ENCODE measurements at places on chromosomes 6 and 20.

GRCh38 chr6:42320762-42321161 is 103.1 kb upstream of the MRPS10 start:
- DNase-seq: no peak

- DNase-seq: no peak
Observed at GRCh38 chr6:138211601-138212000, 6.7 kb downstream of the PBOV1 start.

- no peak for DNase-seq
Observed at GRCh38 chr6:152750694-152751093, at the start of gene VIP. Gene VIP (plus strand): TSS chr6:152750797. CDS start chr6:152752178, 1,381 bp downstream.

GRCh38 chr20:49247792-49248191 is 28.6 kb downstream of the DDX27 start:
- DNase-seq: no peak

DNA sequence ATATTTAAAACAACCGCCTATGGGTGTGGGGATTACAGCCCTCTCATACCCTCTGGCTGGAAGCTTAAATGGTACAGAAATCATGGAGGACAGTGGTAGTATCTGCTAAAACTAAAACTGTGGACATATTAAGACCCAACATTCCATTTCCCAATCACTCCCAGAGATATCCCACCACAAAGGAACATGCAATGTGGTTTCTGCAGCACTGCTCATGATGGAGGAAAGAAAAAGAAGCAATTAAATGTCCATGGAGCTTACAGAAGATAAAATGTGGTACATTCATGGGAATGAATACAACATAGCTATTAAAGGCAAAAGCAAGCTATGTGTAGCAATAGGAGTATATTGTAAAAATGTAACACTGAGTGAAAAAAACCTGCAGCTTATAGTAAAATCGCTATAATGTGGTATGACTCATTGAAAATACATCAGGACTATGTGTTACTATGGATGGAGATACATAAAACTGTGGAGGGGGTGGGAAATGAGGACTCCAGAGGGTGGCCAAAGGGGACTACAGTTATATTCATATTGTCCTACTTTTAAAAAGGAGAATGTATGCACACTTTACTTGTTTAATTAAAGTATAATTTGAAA is 22.9 kb upstream of the NNAT start:
- DNase-seq: no peak

GRCh38 chr20:19628570-19629134 is 129.4 kb upstream of the RIN2 start:
- DNase-seq: no peak

- no peak for DNase-seq
Observed at GRCh38 chr6:4503700-4504099, 272.5 kb upstream of the CDYL start.

GRCh38 chr6:23731609-23732008 is 394.4 kb upstream of the NRSN1 start:
- no peak for DNase-seq

DNA sequence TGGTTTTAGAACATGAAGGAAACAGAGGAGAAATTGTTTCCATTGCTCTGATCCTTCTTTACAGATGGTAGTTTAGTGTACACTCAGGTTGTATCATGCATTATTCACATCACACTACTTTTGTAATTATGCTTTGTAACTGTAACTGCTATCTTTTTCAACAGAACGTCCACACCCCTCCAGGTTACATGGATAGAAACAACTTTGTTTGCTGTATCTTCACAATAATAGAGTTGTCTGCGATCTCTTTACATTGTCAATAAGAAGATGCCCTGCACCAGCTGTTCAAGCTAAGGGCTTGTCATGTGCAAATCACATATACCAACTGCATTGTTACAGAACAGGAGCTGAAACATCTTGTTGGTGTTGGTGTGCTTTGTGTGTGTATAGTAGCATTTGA is 67.9 kb upstream of the MAP7 start:
- DNase-seq: no peak

DNA sequence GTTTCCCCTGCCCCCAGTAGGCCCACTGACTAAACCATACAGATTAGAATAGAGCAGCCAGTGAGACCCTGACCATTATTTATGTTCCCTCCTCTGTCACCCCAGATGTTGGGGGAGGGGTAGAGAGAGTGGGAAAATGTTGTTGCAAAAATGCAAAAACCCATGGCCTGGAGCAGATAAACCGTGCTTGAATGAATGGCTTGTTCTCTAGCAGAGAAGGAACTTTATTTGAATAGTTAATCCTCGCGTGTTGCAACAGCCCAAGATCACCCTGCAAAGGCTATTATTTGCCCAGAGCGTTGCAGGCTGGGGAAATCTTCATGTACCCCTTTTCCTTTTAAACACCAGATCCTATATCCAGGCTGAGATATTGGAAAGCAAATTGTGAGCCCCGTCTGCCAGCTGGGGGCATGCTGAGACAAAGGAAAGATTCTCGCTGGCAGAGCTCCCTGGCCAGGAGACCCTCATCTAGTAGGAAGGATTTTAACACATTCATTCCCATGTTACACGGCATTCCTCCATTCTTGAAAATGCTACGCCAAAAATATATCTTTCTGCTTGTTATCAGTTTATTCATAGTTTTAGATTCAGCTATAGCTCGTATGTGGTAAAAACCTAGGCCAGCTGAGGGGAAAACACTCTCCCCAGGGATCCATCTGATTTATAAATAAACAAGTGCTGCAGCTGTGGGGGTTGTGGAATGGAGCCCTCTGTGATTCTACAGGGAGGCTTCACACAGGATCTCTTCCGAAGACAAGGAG is 53.0 kb downstream of the LINC00237 start:
- DNase-seq: no peak

DNA sequence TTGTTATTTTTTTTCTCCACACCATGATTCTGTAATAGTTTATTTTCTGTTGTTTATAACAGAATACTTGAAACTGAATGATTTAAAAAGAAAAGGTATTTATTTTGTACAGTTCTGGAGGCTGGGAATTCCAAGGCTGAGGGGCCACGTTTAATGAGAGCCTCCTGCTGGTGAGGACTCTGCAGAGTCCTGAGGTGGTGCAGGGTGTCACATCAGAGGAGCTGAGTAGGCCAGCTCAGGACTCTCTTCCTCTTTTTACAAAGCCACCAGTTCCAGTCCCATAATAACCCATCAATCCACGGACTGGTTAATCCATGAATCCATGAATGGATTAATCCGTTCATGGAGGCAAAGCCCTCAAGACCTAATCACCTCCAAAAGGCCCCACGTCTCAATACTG is 71.6 kb downstream of the TFAP2A start:
- no peak for DNase-seq

- no peak for DNase-seq
Observed at GRCh38 chr20:25470045-25470444, 62.6 kb downstream of the GINS1 start.

DNA sequence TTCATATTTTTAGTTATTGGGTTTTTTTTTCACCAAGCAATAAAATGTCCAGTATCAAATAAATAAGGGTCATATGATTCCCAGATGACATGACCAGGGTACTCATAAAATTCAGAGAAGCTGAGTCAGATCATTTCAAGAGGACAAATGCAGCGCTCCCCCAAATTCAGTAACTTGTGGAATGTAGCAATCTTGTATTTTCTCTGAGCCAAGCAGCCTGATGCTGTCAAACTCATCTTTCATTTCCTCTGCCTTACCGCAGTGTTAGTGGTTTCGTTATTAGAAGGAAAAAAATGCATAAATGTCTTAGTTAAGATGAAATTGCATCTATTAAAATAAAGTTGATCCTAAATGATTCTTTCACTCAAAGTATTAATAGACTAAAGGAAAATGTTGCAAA is 57.8 kb upstream of the EDN1 start:
- no peak for DNase-seq

DNA sequence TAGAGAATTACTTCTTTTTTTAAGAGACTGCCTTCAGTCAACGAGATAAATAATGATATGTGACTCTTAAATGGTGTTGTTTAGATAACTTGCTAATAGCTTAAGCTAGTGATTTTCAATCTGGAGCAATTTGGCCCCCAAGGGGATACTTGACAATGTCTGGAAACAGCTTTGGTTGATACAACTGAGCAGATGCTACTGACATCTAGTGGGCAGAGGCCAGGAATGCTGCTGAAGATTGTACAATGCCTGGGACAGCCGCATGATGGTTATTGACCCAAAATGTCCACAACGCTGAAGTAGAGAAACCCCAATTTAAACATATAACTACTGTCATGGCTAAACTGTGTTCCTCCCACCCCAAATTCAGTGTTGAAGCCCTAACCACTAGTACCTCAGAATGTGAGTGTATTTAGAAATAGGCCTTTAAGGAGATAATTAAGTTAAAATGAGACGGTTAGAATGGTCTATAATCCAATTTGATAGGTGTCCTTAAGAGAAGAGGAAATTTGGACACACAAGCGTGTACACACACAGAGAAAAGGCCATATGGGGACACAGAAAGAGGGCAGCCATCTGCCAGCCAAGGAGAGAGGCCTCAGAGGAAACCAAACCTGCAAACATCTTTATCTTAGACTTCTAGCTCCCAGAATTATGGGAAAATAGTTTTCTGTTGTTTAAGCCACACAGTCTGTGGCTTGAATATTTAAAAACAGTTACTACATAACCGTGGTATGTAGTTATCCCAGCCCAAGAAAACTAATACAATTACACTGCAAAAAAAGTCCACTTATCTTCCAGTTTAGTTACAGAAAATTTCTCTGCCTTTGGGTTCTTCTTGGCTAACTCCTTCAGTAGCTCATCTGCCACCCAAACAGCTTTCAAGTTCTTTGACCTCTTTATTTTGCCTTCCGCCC is 22.2 kb downstream of the RWDD2A start:
- peak; percentile 7 for DNase-seq

GRCh38 chr6:7033202-7033601 is 74.6 kb upstream of the RREB1 start:
- no peak for DNase-seq

GRCh38 chr6:42729731-42730130 is 7.3 kb upstream of the PRPH2 start:
- no peak for DNase-seq

DNA sequence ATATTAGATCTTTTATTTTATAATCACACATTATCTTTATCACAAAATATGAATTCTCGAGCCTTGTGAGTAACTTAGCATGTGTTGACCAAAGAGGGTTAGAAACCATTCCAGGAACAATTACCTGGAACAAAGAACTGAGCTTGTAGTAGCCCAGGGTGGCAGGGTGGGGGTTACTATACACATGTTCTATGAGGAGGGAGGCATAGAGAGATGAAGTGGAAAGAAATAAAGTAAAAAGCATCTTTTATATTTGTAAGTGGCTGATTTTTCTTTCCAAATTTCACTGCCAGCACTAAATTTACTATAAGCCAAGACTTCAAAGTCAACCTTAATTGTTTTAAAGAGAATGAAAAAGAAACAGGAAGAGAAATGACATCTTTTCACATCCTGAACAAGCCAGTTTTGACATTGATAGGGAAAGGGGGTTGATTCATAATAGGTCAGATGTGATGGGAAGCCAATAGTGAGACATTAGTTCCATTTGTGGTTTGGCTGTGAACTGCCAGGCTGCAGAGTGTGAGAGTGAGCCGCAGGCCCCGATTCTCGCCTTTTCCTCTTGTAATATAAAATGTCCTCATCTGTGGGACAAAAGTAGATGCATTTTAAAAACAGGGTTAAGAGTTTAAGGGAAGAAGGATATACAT is 52.7 kb upstream of the MYB start:
- DNase-seq: no peak

GRCh38 chr6:166713434-166714186 is 86.6 kb upstream of the RPS6KA2 start:
- DNase-seq: no peak

- DNase-seq: no peak
Observed at GRCh38 chr6:125379174-125379573, 77.4 kb upstream of the HDDC2 start.

- DNase-seq: no peak
Observed at GRCh38 chr20:32184961-32185603, 22.5 kb downstream of the PLAGL2 start.

GRCh38 chr6:106163966-106164877 is 78.1 kb downstream of the PRDM1 start:
- no peak for DNase-seq

GRCh38 chr20:19867074-19867473 is 109.0 kb downstream of the RIN2 start:
- no peak for DNase-seq
